Uterus (tissue), 4 donors: ENCODE measurements at places on chromosomes 11 and 22. TPM values are rescaled to one million over a fixed set of nuclear protein-coding genes. Genes with fewer than 3 reads are reported as not detected.

TEX54 gene
- not detected for total RNA-seq

CDC42EP1 gene
- total RNA-seq: 22.0 TPM

MRGPRX4 gene
- total RNA-seq: not detected

OR52N4 gene
- not detected for total RNA-seq

RAB38 gene
- total RNA-seq: 1.3 TPM

TRIM34 gene
- 12.2 TPM for total RNA-seq

OR10A2 gene
- total RNA-seq: not detected

MUC15 gene
- total RNA-seq: not detected

DCHS1 gene
- 58.9 TPM for total RNA-seq

OR51B5 gene
- 2.9 TPM for total RNA-seq

RCOR2 gene
- total RNA-seq: not detected

RAB36 gene
- 11.2 TPM for total RNA-seq

ARHGAP32 gene
- 40.6 TPM for total RNA-seq

ASPHD2 gene
- total RNA-seq: not detected

OR9G1 gene
- total RNA-seq: not detected

DRICH1 gene
- not detected for total RNA-seq

SREBF2 gene
- total RNA-seq: 10.2 TPM

HEPHL1 gene
- not detected for total RNA-seq

MMP12 gene
- total RNA-seq: not detected

CARD10 gene
- total RNA-seq: 4.6 TPM

APOBEC3G gene
- total RNA-seq: 25.4 TPM

ABCC8 gene
- total RNA-seq: 1.9 TPM

CCDC73 gene
- not detected for total RNA-seq

KRTAP5-10 gene
- not detected for total RNA-seq

TMEM86A gene
- 1.3 TPM for total RNA-seq

OR4D5 gene
- total RNA-seq: not detected

SLN gene
- 2.3 TPM for total RNA-seq

APOC3 gene
- total RNA-seq: not detected

CHCHD10 gene
- total RNA-seq: not detected

CSRP3 gene
- total RNA-seq: not detected

THAP12 gene
- total RNA-seq: 68.9 TPM

SULT4A1 gene
- not detected for total RNA-seq

EFCAB6 gene
- 8.4 TPM for total RNA-seq

MMP11 gene
- 7.6 TPM for total RNA-seq

CYP2D6 gene
- not detected for total RNA-seq

DEFB131B gene
- not detected for total RNA-seq

MUC6 gene
- not detected for total RNA-seq

ADAMTS8 gene
- total RNA-seq: 7.0 TPM

SPI1 gene
- 6.0 TPM for total RNA-seq

JRKL gene
- 4.4 TPM for total RNA-seq

PLAAT2 gene
- not detected for total RNA-seq

RNF141 gene
- total RNA-seq: 49.7 TPM
